Testis (tissue), 5 donors: ENCODE measurements at places on chromosomes 7 and 10.
A peak's percentile ranks its signal among the peaks of the same experiment; 100 is the strongest.

DNA sequence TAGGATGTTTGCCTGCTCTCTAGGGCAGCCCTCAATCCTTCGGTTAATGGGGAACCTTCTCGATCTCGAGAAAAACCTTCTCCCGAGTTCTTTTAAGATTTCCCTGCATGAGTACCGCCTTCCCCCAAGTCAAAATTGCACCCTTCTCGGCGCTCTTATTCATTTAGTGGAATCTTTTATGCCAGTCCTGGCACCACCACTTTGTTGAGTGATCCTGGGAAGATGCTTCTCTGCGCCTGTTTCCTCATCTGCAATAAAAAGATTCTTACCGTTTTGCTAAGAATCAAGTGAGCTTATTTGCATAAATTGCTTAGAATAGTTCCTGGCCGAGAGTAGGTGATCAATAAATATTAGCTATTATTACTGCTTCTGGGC is 697 bp downstream of the ARPC1A start:
- H3K27ac ChIP-seq: peak overlapping the region; percentile 82
- H3K36me3 ChIP-seq: no peaks in the 10 kb centered on the region
- DNase-seq: no peak
- H3K4me3 ChIP-seq: peak overlapping the region; percentile 80
- peaks cover 31% of the 10 kb centered on the region for H3K4me1 ChIP-seq

DNA sequence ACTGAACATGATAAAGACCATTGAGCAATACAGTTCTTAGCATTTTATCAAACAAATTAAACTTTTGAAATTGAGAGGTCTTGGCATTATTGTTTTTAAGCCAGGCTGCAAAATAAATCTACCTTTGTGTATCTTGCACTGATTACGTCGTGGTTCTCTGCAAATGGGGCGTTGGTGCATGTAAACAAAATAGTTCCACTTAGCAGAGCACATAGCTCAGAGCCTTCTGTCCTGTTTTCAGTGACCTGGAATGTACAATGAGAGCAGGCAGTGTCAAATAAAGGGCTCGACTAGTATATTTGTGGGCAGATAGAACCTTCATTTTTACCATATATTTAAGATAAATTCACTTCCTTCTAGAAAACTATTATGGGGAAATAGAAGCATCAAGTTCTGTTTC is 333.9 kb upstream of the SMIM30 start:
- no peak overlapping the region for H3K27ac ChIP-seq
- H3K27me3 ChIP-seq: no peaks in the 10 kb centered on the region
- DNase-seq: no peak
- H3K4me1 ChIP-seq: no peaks in the 10 kb centered on the region

GRCh38 chr10:112510384-112510783 is 63.4 kb downstream of the VTI1A start:
- H3K27ac ChIP-seq: no peak overlapping the region
- DNase-seq: no peak
- H3K27me3 ChIP-seq: no peaks in the 10 kb centered on the region
- no peaks in the 10 kb centered on the region for H3K36me3 ChIP-seq
- no peak overlapping the region for H3K4me3 ChIP-seq

DNA sequence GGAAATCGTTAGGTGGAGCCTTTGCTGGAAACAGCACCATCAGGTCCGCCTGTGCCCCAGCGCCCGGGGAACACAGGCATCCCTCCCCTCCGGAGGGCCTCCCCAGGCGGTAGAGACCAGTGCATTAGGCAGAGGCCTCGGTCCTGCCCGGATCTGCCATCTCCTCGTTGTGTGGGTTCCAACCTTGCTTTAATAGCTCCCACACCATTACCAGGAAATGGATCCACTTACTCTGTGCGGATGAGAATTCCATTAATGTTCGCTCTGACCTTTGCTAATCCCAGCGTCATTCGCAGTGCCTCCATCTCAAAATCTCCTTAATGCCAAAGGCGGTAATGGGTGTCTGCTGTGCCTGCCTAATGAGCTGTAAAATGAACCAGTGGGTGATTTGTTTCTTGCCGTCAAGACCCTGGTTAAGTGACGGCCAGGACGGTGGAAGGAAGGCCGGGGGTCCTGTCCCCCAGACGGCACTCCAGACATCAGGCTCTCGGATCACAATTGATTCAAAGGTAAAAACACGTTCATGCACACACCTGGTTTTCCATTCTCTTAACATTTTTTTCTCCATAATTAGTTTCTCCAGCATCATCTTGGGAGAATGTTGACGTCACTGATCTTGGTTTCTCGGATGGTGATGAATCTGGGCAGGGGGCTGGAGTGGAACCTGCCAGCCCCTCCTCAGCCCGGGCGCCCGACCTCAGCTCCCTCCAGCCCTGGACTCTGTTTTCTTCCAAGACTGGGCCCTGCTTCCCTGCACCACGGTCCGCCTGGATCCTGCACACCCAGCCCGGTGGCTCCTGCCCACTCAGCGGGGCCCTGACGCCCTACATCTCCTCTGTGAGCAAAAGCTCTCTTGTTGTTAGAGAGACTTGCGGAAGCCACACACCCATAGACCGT is 22.8 kb upstream of the FAM20C start:
- H3K27ac ChIP-seq: no peak overlapping the region
- H3K27me3 ChIP-seq: no peaks in the 10 kb centered on the region
- no peaks in the 10 kb centered on the region for H3K36me3 ChIP-seq

- H3K36me3 ChIP-seq: no peaks in the 10 kb centered on the region
- no peaks in the 10 kb centered on the region for H3K4me1 ChIP-seq
- H3K27ac ChIP-seq: no peak overlapping the region
- no peaks in the 10 kb centered on the region for H3K27me3 ChIP-seq
- no peak overlapping the region for H3K4me3 ChIP-seq
These were observed 1256.1 kb upstream of the LRRN3 start for GRCh38 chr7:109834851-109835250.

GRCh38 chr10:119407254-119407777 is 135.2 kb downstream of the RGS10 start:
- no peak overlapping the region for H3K27ac ChIP-seq
- no peaks in the 10 kb centered on the region for H3K36me3 ChIP-seq
- H3K4me1 ChIP-seq: peaks cover 3% of the 10 kb centered on the region
- H3K4me3 ChIP-seq: no peak overlapping the region
- no peak for DNase-seq
- H3K27me3 ChIP-seq: no peaks in the 10 kb centered on the region
